ENCODE measurements at places on chromosomes 2 and 18. TPM values are rescaled to one million over a fixed set of nuclear protein-coding genes. Genes with fewer than 3 reads are reported as not detected.

Gene SPC25
- polyA plus RNA-seq: not detected

Gene VWC2L
- not detected for polyA plus RNA-seq

Gene DYNC1I2
- 21.6 TPM for polyA plus RNA-seq

Gene MGAT4A
- polyA plus RNA-seq: 18.7 TPM

Gene CCDC74B
- not detected for polyA plus RNA-seq

Gene SP100
- polyA plus RNA-seq: 236 TPM

Gene TCF7L1
- polyA plus RNA-seq: not detected

Gene PROKR1
- polyA plus RNA-seq: not detected

Gene SLC4A5
- polyA plus RNA-seq: 0.44 TPM

Gene ITGA6
- polyA plus RNA-seq: not detected

Gene GRHL1
- polyA plus RNA-seq: not detected

Gene MEP1B
- polyA plus RNA-seq: not detected

Gene PPIL3
- polyA plus RNA-seq: 47.1 TPM

Gene SLC5A7
- polyA plus RNA-seq: not detected

Gene L3MBTL4
- 2.7 TPM for polyA plus RNA-seq

Gene SERPINB2
- polyA plus RNA-seq: not detected

Gene ARMC9
- 0.29 TPM for polyA plus RNA-seq

Gene NOL4
- polyA plus RNA-seq: not detected

Gene ALPP
- polyA plus RNA-seq: not detected

Gene HAAO
- 5.2 TPM for polyA plus RNA-seq

Gene TANK
- polyA plus RNA-seq: 154 TPM
